Stimulated activated CD8-positive, alpha-beta memory T cell treated with anti-CD3 and anti-CD28 coated beads, Interleukin-4, amount 100 ng/mL, for 4 hours (primary cell): ENCODE measurements at places on chromosomes 6 and 20.
A peak's percentile ranks its signal among the peaks of the same experiment; 100 is the strongest.

GRCh38 chr6:54899442-54899841, 52.9 kb downstream of the FAM83B start:
- DNase-seq: no peak

- DNase-seq: no peak
Observed at GRCh38 chr6:88376768-88377387, 210.7 kb upstream of the CNR1 start.

DNA sequence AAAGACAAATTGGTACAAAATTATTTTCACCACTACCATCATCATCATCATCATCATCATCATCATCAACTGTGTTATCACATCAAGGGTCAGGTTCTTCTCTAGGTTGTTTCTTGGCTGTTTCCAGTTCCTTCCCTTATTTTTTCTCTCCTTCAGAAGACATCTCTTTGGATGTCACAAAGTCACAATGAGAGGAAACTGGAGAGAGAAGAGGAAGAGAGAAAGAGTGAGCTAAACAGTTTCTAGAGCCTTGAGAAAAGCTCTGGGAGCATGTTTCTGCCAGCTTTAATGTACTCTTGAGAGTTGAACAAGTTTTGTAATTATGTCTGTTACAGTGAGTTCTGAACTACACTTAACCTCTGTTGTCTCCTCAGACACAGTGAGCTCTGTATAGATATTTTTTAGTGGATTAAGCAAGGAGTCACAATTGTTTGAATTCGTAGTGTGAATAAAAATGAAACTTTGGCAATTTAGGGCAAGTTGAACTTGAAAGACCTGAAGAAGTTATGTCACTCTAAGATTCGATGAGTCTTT, 123.0 kb upstream of the AKIRIN2 start:
- no peak for DNase-seq

DNA sequence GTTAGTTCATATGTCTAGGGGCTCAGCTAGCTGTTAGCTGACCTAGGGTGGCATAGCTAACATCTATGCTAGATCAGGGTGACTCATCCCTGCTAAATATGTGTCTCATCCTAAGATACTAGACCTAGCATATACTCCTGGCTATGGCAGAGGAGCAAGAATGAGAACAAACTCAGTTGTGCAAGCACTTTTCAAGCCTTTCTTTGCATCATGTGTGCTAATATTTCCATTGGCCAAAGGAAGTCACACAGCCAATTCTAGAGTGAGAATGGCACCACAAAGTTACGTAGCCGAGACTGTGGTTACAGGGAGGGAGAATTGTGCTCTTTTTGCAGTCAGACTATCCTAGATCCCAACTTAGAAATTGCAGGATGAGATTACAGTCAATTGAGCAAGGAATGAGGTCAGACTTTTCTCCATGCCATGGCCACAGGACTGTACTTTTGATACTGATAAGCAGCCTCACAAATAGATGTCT, 78.7 kb downstream of the PLCB4 start:
- no peak for DNase-seq

DNA sequence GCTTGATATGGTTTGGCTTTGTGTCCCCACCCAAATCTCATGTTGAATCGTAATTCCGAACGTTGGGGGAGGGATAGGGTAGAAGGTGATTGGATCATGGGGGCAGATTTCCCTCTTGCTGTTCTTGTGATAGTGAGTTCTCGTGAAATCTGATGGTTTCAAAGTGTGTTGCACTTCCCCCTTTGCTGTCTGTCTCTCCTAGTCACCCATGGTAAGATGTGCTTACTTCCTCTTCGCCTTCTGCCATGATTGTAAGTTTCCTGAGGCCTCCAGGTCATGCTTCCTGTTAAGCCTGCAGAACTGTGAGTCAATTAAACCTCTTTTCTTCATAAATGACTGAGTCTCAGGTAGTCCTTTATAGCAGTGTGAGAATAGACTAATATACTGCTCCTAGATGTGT, 19.9 kb downstream of the PFDN4 start:
- no peak for DNase-seq

- DNase-seq: no peak
Observed at GRCh38 chr6:152329638-152330448, 307.3 kb downstream of the SYNE1 start.

GRCh38 chr20:10111139-10111958, 76.6 kb downstream of the ANKEF1 start:
- no peak for DNase-seq

GRCh38 chr6:48670546-48670945, 559.5 kb upstream of the PTCHD4 start:
- no peak for DNase-seq

- DNase-seq: no peak
Observed at GRCh38 chr6:35948725-35949124, 27.8 kb upstream of the SRPK1 start.

GRCh38 chr6:52724042-52724405, 39.3 kb downstream of the GSTA2 start:
- no peak for DNase-seq

GRCh38 chr6:168265827-168266815, 53.5 kb downstream of the DACT2 start:
- no peak for DNase-seq

- DNase-seq: no peak
Observed at GRCh38 chr6:107753778-107754177, 70.3 kb downstream of the SCML4 start.

GRCh38 chr20:59004493-59004762, 2.6 kb downstream of the CTSZ start:
- peak; percentile 19 for DNase-seq

GRCh38 chr6:159037756-159038290, 7.0 kb downstream of the TAGAP start:
- no peak for DNase-seq

GRCh38 chr20:57167971-57168701, 98.3 kb downstream of the BMP7 start:
- DNase-seq: no peak

GRCh38 chr6:167858086-167858591, 31.4 kb downstream of the AFDN start:
- no peak for DNase-seq

GRCh38 chr6:3748208-3749066, 3.1 kb downstream of the PXDC1 start:
- no peak for DNase-seq

DNA sequence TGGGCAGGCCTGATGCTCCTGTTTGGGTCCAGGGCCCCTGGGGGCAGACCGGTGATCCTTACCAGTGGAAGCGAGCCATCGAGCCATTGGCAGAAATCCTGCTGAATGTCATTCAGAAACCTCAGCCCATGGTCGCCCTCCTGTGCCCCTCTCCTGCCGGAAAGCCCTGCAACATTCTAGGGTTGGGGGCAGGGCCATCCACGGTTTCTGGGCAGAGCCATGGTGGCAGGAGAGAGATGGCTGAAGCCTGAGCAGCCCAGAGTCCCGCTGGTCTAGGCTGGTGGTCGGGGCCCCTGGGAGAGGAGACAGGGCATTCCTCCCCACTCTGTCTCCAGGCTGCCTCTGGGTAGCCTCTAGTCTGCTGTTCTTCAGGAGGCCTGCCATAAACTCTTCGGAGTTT, 19.6 kb upstream of the CHMP4B start:
- no peak for DNase-seq

DNA sequence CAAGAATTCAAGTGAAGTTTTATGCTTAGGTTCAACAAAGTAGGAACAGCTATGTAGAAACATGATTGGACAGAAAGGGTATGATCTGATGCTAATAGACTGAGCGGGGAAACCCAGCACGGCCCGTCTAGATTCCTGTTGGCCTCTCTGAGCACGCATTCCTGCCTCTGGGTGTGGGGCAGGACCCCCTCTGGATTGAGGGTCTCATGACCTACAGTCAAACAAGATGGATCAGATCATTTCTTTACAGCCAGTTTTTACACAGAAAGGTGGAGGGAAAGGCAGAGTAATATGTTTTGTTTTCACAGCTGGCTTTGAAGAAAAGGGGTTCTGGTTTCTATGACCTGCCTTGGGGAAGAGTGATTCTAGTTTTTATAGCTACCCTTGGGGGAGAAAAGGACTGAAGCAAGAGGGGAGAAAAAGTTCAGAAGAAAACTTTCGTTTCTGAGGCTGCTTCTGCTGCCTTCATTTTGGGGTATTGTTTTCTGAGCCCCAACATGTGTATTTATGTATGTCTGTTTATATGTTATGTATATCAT, 99.6 kb upstream of the SLC22A16 start:
- DNase-seq: no peak

DNA sequence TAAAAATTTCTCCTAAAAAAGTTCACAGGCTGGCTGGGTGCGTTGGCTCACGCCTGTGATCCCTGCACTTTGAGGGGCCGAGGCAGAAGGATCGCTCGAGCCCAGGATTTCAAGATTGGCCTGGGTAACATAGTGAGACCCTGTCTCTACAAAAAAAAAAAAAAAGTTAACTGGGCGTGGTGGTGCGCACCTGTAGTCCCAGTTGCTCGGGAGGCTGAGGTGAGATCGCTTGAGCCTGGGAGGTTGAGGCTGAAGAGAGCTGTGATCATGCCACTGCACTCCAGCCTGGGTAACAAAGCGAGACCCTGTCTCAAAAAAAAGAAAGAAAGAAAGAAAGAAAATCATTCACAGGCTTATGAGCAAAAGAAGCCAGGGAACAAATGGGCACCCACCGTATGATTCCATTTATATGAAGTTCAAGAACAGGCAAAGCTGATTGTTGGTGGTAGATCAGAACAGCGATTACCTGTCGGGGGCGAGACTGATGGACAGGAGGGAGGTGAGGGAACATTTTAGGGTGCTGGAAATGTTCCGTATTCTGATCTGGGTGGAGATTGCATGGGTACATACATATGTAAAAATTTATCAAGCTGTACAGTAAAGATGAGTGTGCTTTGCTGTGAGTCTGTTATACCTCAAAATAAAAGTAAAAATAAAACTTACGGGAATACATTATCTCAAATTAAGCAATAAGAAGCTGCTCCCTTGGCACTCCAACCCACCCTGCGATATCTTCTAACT, 77.1 kb downstream of the FGD2 start:
- no peak for DNase-seq

DNA sequence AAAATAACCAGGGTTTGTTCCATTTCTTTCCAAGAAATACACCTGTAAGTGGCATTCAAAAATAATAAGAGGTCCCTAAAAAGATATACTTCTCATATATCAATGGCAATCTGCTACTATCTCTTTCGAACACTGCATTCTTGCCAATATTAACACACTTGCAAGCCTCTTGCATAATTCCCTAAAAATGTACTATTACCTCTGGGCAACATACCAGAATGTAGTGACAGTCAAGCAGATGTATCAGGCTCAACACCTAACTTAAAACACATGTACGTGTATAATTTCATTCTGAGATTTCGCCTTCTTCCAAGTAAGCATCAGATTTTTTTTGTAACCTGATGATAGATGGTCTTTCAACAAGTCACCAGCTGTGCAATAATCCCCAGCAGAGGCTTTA, 3.4 kb downstream of the CBLN4 start:
- no peak for DNase-seq

- no peak for DNase-seq
Observed at GRCh38 chr20:54290636-54291035, 82.7 kb downstream of the PFDN4 start.

DNA sequence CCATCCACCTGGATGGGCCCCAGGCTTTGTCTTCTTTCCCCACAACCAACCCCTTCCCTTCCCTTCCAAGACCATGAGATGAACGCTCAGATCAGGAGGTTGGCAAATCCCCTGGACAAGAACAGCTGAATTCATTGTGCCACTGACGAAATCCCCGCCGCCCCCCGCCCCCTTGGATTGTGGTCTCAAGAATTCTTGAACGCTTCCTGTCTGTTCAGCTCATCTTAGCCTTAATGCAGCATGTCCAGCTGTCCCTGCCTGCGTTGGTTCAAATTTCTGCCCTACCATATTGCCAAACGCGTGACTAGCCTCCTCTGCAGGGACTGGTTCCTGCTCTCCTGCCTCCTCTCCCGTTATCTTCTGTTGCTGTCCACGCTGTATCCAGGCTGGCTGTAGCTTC, 133.2 kb downstream of the CDH4 start:
- DNase-seq: no peak

DNA sequence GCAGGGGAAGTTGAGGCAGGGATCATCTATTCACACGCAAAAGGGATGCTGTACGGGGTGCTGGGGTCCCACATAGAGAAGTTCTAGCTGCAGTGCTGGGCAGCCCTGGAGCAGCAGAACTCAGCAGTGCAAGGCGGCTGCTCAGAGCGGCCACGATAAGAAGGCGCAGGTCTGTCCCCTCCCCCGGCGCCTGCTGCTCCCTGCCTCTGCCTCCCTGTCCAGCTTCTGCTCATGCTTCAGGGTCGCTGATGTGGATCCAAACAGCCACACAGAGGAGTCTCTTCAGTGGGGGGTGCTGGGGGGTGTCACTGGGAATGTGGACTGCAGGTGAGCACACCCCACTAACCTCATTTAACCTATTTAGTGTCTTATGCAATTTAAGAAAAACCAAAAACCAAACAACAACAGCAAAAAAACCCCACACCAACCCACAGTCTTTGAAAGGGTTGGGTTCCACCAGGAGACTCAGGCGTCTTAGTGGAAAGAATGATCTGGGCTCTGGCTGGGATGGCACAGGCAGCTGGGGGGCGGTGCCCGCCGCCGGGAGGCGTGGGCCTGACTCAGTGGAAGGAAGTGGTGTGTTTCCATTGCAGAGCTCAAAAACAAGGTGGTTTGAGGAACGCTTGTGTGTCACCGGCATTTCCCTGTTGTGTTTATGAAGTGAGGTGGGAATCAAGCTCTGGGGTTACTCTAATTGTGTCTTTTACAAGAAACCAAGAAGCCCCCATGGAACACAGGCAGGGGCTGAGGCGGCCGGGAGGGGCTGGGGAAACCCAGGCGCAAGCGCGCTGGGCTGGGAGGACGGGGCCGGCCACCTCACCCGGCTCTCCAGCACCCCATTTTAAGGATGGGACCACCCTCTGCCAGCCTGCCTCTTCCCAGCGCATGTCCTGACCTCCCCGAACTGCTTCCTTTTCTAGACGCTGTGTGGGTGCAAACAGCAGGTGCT, 55.1 kb downstream of the IRF4 start:
- DNase-seq: peak; percentile 91

- no peak for DNase-seq
Observed at GRCh38 chr20:8509809-8510208, 377.7 kb downstream of the PLCB1 start.

- no peak for DNase-seq
Observed at GRCh38 chr6:21730533-21730932, 137.0 kb downstream of the SOX4 start.

DNA sequence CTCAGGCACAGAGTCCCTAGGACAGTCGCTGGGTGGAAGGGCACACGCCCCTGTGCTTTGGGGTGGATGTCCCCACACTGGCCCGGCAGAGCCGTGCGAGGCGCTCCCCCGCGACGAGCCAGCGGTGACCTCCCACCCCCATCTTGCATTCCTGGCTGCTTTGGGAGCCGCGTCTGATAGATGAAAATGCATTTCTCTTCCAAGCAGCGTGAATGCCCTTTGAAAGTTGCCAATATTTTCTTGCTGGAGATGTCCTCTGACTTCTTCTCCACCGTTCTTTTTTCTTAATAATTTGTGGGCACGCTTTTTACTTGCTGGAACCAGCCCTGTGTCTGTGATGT, 29.9 kb downstream of the COL20A1 start:
- DNase-seq: no peak

DNA sequence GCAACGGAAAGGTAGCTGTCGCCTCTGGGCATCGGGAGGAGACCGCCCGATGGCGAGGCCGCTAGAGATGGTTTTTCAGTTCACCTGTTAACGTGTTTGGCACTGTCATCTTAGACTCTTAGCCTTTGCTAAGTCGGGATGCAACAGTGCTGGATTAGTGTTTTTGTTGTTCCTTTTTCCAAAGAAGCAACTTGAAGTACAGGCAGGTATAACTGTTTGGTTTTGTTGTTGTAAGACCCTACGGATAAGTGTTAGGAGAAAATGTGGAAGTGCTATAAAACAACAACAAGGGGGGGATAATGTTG, 723 bp downstream of the MANEA start:
- DNase-seq: no peak

- DNase-seq: no peak
Observed at GRCh38 chr6:42933205-42933604, 3.9 kb downstream of the CNPY3 start.
